Activated T-helper 2 cell treated with anti-CD3 and anti-CD28 coated beads, Interferon-gamma antibody, Interleukin-2, Interleukin-4, amounts not matched to agents 10 μg/mL and 5 μg/mL and 100 μg/mL, durations not matched to agents 14 hours and 24 hours and 36 hours (primary cell): ENCODE measurements at places on chromosomes 1 and 21.

- no peak overlapping the region for H3K27ac ChIP-seq
- H3K4me1 ChIP-seq: peaks cover 13% of the 10 kb centered on the region
- H3K36me3 ChIP-seq: no peaks in the 10 kb centered on the region
- DNase-seq: no peak
- peaks cover 32% of the 10 kb centered on the region for H3K27me3 ChIP-seq
These were observed 12.1 kb downstream of the EPHA10 start for GRCh38 chr1:37752583-37753471.

- H3K27me3 ChIP-seq: peaks cover 8% of the 10 kb centered on the region
- H3K4me1 ChIP-seq: no peaks in the 10 kb centered on the region
- no peaks in the 10 kb centered on the region for H3K36me3 ChIP-seq
- DNase-seq: no peak
- no peak overlapping the region for H3K27ac ChIP-seq
These were observed 85.3 kb downstream of the C1orf21 start for GRCh38 chr1:184472136-184472535.

GRCh38 chr1:40928699-40929098 is 50.8 kb upstream of the CTPS1 start:
- no peak overlapping the region for H3K27ac ChIP-seq
- peaks cover 15% of the 10 kb centered on the region for H3K27me3 ChIP-seq
- no peak for DNase-seq
- no peaks in the 10 kb centered on the region for H3K36me3 ChIP-seq
- H3K4me3 ChIP-seq: no peak overlapping the region
- no peaks in the 10 kb centered on the region for H3K4me1 ChIP-seq

DNA sequence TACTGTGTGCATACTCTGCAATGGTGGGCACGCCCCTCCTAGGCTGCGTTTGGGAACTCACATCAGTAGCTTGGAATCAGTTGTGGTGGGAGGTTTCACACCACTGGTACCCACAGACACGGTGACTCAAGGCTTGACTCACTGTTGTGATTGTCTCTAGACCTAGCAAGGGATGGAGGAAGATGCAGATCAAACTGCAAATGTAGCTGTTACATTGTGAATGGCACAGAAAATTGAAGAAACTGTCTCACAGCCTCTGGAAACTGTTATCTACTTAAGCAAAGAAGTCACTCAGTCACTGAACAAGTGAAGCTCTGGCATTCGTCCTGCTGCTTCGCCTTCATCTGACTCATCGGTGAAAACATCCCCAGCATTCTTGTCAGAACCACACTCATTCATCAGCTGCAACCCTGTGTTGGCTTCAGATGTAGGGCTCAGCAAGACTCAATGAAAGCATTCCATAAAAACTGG is 59.5 kb downstream of the POFUT2 start:
- H3K4me3 ChIP-seq: no peak overlapping the region
- no peak overlapping the region for H3K27ac ChIP-seq
- peaks cover 8% of the 10 kb centered on the region for H3K36me3 ChIP-seq
- H3K27me3 ChIP-seq: peaks cover 10% of the 10 kb centered on the region
- peak; percentile 32 for DNase-seq

GRCh38 chr1:65056234-65056633 is 89.9 kb upstream of the JAK1 start:
- no peak overlapping the region for H3K27ac ChIP-seq
- H3K27me3 ChIP-seq: no peaks in the 10 kb centered on the region
- peaks cover 3% of the 10 kb centered on the region for H3K4me1 ChIP-seq
- H3K4me3 ChIP-seq: no peak overlapping the region
- peaks cover 23% of the 10 kb centered on the region for H3K36me3 ChIP-seq
- DNase-seq: no peak

GRCh38 chr1:170483051-170483450 is 48.9 kb upstream of the GORAB start:
- H3K27ac ChIP-seq: no peak overlapping the region
- no peak for DNase-seq
- no peak overlapping the region for H3K4me3 ChIP-seq

- no peak overlapping the region for H3K27ac ChIP-seq
- peaks cover 3% of the 10 kb centered on the region for H3K4me1 ChIP-seq
- no peak overlapping the region for H3K4me3 ChIP-seq
- peaks cover 20% of the 10 kb centered on the region for H3K36me3 ChIP-seq
These were observed 18.8 kb downstream of the PLEKHM2 start for GRCh38 chr1:15702722-15703550.

DNA sequence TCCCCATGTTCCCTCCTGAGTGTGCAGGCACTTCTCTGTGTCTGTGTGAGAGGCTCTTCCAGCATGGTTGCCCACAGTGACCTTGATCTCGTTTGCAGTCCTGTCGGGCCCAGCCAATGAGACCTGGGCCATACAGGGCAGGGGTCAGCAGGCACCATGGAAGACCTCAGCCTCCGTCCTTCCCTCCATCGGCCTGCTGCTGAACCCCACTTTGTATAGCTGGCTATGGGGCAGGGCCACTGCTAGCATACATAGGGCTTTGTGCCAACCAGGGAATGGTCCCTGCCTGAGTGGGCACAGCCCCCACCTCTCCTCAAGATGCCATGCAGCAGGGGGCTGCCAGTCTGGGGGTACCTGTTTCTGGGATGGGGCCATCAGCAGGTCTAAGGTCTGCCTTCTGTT is 3.8 kb downstream of the C1orf35 start:
- H3K27me3 ChIP-seq: no peaks in the 10 kb centered on the region
- no peak for DNase-seq
- no peak overlapping the region for H3K4me3 ChIP-seq
- no peak overlapping the region for H3K27ac ChIP-seq
- H3K36me3 ChIP-seq: peaks cover 68% of the 10 kb centered on the region

DNA sequence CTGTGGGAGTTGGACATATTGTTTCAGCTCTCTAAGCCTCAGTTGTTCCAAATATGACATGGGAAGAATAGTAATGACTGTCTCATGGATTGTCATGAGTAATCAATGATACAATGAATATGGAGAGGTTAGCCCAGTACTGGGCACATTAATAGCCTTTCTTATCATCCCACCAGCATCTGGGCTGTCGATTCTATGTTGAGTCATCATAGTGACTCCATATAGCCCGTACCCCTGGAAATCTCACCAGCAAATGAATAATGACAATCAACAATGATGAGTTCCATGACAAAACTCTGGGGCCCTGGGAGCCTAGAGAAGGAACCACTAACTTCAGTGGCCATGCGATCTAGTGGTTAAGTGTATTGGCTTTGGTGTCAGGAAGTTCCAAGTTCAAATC is 39.7 kb upstream of the GJB5 start:
- H3K4me3 ChIP-seq: no peak overlapping the region
- H3K27me3 ChIP-seq: peaks cover 3% of the 10 kb centered on the region
- no peak overlapping the region for H3K27ac ChIP-seq
- no peaks in the 10 kb centered on the region for H3K36me3 ChIP-seq
- H3K4me1 ChIP-seq: no peaks in the 10 kb centered on the region
- DNase-seq: no peak

GRCh38 chr1:56958526-56958925 is 7.3 kb downstream of the C8B start:
- no peak for DNase-seq
- no peaks in the 10 kb centered on the region for H3K27me3 ChIP-seq
- no peak overlapping the region for H3K4me3 ChIP-seq
- no peak overlapping the region for H3K27ac ChIP-seq
- H3K4me1 ChIP-seq: no peaks in the 10 kb centered on the region

- no peak overlapping the region for H3K4me3 ChIP-seq
- DNase-seq: no peak
- H3K27ac ChIP-seq: no peak overlapping the region
- no peaks in the 10 kb centered on the region for H3K36me3 ChIP-seq
These were observed 21.8 kb downstream of the EXOC8 start for GRCh38 chr1:231315887-231316286.

DNA sequence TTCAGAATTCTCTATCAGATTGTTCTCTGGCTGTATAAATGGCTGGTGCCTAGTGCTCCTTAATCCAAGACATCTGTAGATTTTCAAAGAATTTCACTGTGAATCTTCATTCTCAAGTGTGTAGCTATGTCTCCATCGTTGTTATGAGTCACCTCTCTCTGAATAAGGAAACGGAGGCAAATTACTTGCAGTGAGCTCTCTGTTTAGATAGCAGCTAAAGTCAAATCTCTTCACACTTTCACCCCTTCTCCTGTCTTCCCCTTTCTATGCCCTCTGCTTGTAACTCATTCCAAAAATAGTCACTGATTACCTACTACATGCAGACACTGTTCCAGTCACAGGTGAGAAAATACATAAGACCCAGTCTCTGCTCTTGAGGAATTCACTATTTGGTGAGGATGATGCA is 39.7 kb downstream of the CHML start:
- H3K36me3 ChIP-seq: peaks cover 17% of the 10 kb centered on the region
- no peaks in the 10 kb centered on the region for H3K27me3 ChIP-seq
- no peak for DNase-seq
- no peak overlapping the region for H3K27ac ChIP-seq
- H3K4me1 ChIP-seq: peaks cover 6% of the 10 kb centered on the region
- no peak overlapping the region for H3K4me3 ChIP-seq

- peaks cover 13% of the 10 kb centered on the region for H3K4me1 ChIP-seq
- peaks cover 17% of the 10 kb centered on the region for H3K36me3 ChIP-seq
- no peaks in the 10 kb centered on the region for H3K27me3 ChIP-seq
- peak overlapping the region; percentile 14 for H3K4me3 ChIP-seq
These were observed 406 bp upstream of the DNAJC8 start for GRCh38 chr1:28233264-28233606.

GRCh38 chr1:207898260-207898659 is 12.7 kb downstream of the CD34 start:
- peaks cover 11% of the 10 kb centered on the region for H3K4me1 ChIP-seq
- no peak overlapping the region for H3K27ac ChIP-seq
- no peak for DNase-seq
- no peaks in the 10 kb centered on the region for H3K36me3 ChIP-seq

GRCh38 chr1:150560011-150560438 is 10.8 kb downstream of the ADAMTSL4 start:
- peak; percentile 70 for DNase-seq
- peak overlapping the region; percentile 25 for H3K27ac ChIP-seq
- H3K27me3 ChIP-seq: no peaks in the 10 kb centered on the region
- H3K4me1 ChIP-seq: peaks cover 39% of the 10 kb centered on the region
- peak overlapping the region; percentile 40 for H3K4me3 ChIP-seq
- H3K36me3 ChIP-seq: peaks cover 5% of the 10 kb centered on the region

- no peak for DNase-seq
- peaks cover 5% of the 10 kb centered on the region for H3K27me3 ChIP-seq
- no peak overlapping the region for H3K27ac ChIP-seq
- no peaks in the 10 kb centered on the region for H3K4me1 ChIP-seq
These were observed 54.2 kb downstream of the TMEM53 start for GRCh38 chr1:44620072-44620471.

DNA sequence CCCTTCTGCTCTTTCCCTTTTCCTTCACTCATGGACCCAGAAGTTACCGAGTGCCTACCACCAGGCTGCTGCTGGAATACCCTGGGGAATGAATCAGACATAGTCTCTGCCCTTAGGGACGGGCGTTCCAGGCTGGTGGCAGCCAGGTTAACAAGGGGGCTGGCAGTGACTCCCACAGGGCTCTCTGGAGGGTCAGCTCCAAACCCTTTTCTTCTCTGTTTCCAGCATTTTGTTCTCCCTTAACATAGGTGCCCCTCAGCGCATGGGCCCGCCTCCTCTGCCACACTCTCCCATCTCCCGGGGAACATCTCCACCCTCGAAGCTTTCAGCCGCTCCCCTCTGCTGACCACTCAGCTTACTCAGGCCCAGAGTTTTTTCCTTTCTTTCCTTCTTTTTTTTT is 62.9 kb upstream of the LRP8 start:
- H3K4me3 ChIP-seq: no peak overlapping the region
- H3K27me3 ChIP-seq: peaks cover 27% of the 10 kb centered on the region
- H3K4me1 ChIP-seq: peaks cover 4% of the 10 kb centered on the region
- no peaks in the 10 kb centered on the region for H3K36me3 ChIP-seq

- H3K36me3 ChIP-seq: peaks cover 26% of the 10 kb centered on the region
- peak overlapping the region; percentile 99 for H3K27ac ChIP-seq
- peak overlapping the region; percentile 98 for H3K4me3 ChIP-seq
- peaks cover 37% of the 10 kb centered on the region for H3K4me1 ChIP-seq
- peaks cover 2% of the 10 kb centered on the region for H3K27me3 ChIP-seq
- DNase-seq: no peak
These were observed 1.1 kb upstream of the GADD45A start for GRCh38 chr1:67683766-67684525.

DNA sequence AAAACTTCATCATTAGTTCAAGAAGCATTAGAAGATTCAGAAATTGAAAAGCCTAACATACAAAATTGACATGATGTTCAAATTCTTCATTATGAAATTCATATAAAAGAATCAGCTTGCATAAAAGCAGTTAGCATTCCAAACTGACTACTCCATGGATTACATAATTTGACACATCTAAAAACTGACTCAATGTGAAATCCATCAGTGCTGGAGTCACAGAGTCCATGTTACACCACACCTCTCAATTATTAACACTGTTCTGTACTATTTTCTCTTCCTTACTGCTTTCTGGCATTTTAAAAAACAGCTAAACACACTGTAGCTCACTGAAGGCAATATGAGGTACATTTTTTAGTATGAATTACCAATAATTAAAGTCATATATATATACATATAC is 28.0 kb downstream of the ARHGAP29 start:
- no peak for DNase-seq
- H3K36me3 ChIP-seq: no peaks in the 10 kb centered on the region
- no peak overlapping the region for H3K27ac ChIP-seq
- no peak overlapping the region for H3K4me3 ChIP-seq

DNA sequence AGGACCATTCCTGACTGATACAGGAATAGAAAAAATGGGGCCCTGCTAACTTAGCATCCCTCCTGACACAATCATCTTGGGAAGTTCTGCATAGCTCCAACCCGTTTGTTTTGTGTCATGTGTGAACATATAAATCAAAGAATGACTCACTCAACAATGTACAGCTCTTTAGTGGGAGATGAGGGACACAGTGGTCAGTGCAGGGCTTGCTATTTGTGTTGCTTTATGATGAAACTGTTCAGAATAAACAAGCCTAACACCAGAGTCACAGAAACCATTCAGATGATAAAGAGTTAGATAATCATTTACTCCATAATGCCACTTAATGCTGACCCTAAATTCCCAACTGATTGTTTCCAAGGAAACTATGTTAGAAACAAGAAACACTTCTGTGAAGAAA is 154.2 kb upstream of the ZNHIT6 start:
- H3K27ac ChIP-seq: no peak overlapping the region
- H3K27me3 ChIP-seq: no peaks in the 10 kb centered on the region
- H3K4me1 ChIP-seq: no peaks in the 10 kb centered on the region
- H3K4me3 ChIP-seq: no peak overlapping the region

GRCh38 chr1:101065575-101065974 is 40.0 kb upstream of the DPH5 start:
- peak overlapping the region; percentile 14 for H3K27ac ChIP-seq
- H3K4me3 ChIP-seq: no peak overlapping the region
- no peaks in the 10 kb centered on the region for H3K27me3 ChIP-seq

GRCh38 chr1:167707942-167708341 is 13.8 kb upstream of the MPZL1 start:
- H3K4me1 ChIP-seq: peaks cover 8% of the 10 kb centered on the region
- no peak overlapping the region for H3K27ac ChIP-seq
- H3K27me3 ChIP-seq: peaks cover 4% of the 10 kb centered on the region
- peaks cover 47% of the 10 kb centered on the region for H3K36me3 ChIP-seq

DNA sequence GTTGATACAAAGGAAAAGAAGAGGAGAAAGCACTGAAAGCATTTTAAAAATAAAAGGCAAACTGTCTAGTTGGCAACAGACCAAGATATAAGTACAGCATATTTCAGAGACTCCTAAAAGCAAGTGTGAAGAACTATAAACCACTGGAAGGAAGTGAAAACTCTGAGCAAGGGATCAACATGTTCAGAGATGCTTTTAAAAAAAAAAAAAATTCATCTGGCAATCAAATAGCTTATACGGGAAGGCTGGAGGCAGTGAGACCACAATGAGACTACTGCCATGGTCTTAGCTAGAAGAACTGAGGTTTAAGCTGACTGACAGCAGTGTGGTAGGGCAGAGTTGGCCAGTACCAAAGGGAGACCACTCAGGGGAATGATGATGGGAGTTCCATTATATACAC is 124.3 kb downstream of the VAV3 start:
- H3K27ac ChIP-seq: no peak overlapping the region
- DNase-seq: no peak
- H3K4me3 ChIP-seq: no peak overlapping the region
- H3K27me3 ChIP-seq: peaks cover 2% of the 10 kb centered on the region
- H3K4me1 ChIP-seq: peaks cover 40% of the 10 kb centered on the region
- peaks cover 6% of the 10 kb centered on the region for H3K36me3 ChIP-seq
